Stimulated activated CD8-positive, alpha-beta memory T cell treated with anti-CD3 and anti-CD28 coated beads, Interleukin-4, amount 100 ng/mL, for 1 hour (primary cell): ENCODE measurements at places on chromosomes 7 and 10.

- DNase-seq = no peak
These were observed 121.9 kb downstream of the FAM107B start for GRCh38 chr10:14652816-14653215.

DNA sequence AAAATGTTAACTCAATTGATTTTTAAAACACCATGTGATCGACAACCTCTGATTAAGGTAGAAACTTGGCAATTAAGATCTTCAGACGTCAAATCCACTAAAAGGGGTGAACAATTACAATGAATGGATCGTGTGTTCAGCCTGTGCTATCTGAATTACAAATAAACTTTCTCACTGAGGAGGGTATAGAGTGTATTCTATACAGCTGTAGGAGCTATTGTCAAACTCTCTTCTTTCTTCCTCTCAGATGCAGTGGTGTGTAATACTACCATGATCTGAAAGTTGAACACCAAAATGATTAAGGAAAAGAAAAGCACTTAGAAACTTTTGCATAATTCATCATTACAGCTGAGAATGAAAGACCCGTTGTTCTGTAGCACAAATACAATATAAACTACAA lies 32.2 kb upstream of the MACC1 start:
- no peak for DNase-seq

- no peak for DNase-seq
These were observed 138.6 kb upstream of the AKR1E2 start for GRCh38 chr10:4687397-4687796.

GRCh38 chr10:30098629-30099028 lies 39.2 kb upstream of the JCAD start:
- DNase-seq = no peak

DNA sequence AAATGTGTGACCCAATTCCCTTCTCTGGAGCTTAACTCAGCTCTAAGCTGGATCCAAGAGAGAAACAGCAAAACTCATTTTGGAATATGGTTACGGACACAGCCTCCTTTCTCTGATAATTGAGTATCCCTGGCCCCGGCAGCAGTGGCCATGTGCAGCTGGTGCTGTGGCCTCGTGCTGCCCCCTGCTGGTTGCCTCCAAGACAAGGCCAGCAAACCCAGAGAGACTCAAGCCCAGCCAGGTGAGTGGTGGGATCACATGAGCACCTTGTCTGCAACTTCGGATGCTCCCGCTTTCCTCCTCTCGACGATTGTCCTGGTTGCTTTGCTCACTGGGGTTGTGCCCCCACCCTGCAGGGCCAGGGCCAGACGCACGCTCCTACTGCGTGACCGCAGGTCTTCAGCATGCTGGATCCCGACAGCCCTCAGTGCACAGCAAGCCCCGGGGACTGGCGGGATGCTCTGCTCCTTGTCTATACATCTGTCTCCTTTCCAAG lies 19.4 kb downstream of the SFTPD start:
- peak; percentile 31 for DNase-seq

DNA sequence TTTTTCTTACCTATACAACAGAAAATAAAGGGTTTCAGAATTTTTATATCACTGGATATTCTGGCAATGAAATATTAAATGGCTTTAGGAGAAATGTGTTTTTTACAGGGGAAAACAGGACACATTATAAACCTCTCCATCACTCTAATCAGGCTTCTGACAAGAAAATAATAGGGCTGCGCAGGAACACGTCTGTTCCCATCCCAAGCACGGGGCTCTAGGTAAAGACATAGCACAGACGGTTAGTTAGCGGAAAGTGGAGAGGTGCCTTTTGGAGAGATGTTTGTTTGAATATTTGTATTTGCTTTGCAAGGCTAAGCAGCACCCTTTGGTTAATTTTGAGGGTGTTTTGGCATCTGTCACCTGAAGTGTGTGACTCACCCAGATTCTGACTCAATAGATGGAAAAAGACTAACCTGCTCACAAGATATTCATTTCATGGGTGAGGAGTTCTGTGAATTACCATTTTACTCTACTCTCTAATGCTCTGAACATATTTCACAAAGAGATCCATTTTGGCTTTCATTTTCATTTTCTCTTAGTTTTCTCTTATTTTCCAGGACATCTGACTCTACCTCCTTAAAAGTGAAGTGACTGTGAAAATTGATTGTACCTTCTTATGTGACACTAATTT lies 174.5 kb upstream of the AKR1E2 start:
- DNase-seq = no peak

DNA sequence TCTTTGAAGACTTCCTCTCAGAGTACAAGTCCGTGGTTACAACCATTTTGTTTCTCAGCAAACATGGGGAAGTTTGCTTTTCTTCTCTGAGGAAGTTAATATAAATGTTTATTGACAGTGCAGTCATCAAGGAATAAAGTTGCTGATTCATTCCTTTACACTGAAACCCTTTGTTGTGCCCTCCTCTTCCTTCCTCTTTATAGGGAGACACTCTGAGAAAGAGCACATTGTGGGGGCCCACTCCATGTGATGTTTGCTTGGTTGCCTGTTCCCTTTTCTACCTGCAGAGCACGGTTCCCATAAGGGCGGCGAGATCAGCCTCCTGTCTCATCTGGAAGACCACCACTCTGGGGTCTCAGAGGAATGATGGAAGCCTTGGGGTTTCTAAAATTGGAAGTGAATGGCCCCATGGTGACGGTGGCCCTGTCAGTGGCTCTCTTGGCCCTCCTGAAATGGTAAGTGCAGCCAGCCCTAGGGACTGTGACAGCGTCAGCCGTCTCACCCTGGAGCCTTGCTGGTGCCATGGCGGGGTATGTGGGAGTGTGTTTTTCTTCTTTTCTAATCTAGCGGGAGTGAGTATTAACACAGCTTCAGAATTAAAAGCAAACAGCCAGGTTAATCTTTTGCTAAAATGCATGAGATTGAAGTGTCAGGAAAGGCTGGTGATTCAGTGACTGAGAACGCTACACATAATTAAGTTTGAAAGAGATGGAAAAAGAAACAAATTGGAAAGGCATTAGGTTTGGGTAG lies at the start of gene TBXAS1:
TSS of gene TBXAS1 (plus strand) at position 240 of the 750 bp plus-strand sequence. CDS start at position 367, 127 bp downstream.
- no peak for DNase-seq

DNA sequence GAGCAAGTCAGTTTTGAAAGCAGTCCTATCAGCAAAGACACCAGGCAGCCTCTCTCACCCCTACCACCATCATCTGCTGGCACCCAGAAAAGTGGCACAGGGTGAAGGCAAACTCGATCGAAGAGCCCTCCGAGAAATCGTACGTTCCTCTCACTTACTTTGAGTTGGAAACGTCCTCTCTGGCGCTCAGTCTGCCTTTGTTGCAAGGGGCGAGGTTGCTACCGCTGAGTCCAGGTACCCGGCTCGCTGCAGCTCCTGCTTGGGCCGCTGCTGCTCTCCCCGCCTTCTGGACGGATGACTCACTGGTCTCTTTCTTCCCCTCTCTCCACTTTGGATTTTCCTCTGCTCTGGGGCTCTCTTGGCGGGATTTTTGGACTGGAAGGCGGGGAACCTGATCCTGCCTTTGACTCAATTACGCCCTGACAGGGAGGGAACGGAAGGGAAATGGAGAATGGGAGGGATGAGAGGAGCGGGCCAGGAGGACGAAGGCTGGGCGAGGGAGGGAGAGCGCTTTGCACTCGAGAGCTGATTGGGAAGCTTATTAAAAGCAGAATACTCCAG lies at the start of gene PTN:
TSS of gene PTN (minus strand) at position 453 of the 561 bp plus-strand sequence. CDS start 88,760 bp downstream, outside the sequence.
- DNase-seq = no peak

GRCh38 chr7:77444123-77444522 lies 28.0 kb upstream of the GSAP start:
- no peak for DNase-seq

- DNase-seq = no peak
These were observed 148.8 kb upstream of the NRP1 start for GRCh38 chr10:33483124-33483815.

DNA sequence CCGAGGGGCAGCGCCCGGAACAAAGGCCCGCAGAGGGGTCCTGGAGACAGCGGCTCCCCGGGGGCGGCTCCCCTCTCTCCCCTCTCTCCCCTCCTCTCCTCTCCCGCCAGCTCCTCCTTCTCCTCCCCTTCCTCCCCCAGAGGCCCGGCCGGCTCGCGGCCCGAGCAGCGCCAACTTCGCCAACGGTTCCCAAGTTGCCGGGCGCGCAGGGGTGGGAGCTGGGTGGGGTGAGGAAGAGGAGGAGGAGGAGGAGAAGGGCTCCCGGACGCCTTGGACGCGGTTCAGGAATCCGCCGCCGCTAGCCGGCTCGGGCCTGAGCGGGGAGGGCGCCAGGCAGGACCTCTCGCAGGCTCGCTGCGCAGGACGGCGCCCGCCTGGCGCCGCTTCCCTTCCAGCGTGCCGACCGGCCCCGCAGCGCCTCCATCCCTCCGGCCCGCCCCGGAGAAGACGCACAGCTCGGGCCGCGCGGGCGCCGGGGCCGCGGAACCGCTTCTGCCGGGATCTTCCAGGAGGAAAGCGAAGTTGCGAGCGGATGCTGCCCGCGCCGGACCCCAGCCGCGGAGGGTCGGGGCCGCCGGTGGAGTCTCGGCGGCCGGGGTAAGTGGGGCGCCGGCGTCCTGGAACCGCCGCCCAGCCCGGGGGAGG lies at the start of gene CHST3:
TSS of gene CHST3 (plus strand) at position 298 of the 645 bp plus-strand sequence. CDS start 41,448 bp downstream, outside the sequence.
- no peak for DNase-seq

DNA sequence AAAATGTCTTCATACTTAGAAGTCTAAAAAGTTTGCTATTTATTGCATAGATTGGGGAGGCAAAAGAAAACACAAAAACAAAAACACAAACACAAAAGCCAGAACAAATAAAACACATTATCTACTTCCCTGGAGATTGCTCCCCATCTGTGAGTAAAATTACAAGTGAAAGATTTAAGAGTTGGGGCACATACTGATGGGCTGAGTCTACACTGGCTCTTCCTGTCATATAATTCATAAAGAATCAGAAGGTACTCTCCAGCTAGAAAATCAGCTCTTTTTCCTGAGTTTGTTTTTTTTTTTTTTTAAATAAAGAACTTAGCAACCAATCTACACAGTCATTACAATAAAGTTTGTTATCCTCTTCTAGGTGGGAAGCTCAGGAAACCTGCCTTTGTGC lies 192.4 kb upstream of the LRRN3 start:
- no peak for DNase-seq

DNA sequence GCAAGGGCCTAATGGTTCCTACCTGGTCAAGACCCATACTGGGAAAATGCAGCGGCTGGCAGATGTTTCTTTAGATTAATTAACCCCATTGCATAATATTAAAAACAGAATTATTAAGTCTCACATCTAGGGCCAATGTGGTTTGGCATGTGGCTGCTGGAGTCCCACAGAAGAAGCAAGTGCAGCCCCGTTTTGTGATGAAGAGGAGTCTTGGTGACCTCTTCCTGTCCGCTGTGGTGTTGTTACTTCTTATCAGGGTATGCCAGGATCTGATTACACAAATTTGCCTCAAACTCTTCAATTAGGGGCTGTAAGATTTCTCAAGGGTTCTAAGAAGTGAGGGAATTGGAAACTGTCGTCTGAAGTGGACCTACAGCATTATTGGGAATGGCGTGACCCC lies 240.3 kb downstream of the SEC23IP start:
- no peak for DNase-seq

- no peak for DNase-seq
These were observed 12.9 kb upstream of the CDK6 start for GRCh38 chr7:92849322-92849721.

GRCh38 chr10:507355-507699 lies 182.1 kb downstream of the DIP2C start:
- no peak for DNase-seq

- no peak for DNase-seq
These were observed 937.1 kb downstream of the REEP3 start for GRCh38 chr10:64458306-64458705.

GRCh38 chr10:63611078-63611477 lies 89.9 kb downstream of the REEP3 start:
- no peak for DNase-seq

DNA sequence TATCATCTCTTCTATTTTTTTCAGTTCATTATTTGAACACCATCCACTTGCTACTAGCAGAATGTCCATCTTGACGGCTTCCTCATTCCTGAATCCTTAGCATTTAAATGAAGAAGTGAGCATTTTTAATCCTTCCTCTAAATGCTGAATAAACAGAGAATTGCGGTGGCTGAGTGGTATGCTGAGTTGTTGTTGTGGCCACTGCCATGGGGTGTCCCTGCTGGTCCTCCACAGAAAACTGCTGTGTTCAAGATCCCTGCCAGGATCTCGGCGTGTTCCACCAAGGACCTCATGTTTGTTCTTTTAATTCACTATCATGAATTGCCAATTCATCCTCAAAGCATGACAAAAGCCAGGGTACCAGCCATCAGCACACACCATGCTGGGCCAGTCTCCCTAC lies 48.9 kb upstream of the HABP2 start:
- DNase-seq = no peak

GRCh38 chr10:122292376-122292775 lies 21.3 kb downstream of the BTBD16 start:
- DNase-seq = no peak

DNA sequence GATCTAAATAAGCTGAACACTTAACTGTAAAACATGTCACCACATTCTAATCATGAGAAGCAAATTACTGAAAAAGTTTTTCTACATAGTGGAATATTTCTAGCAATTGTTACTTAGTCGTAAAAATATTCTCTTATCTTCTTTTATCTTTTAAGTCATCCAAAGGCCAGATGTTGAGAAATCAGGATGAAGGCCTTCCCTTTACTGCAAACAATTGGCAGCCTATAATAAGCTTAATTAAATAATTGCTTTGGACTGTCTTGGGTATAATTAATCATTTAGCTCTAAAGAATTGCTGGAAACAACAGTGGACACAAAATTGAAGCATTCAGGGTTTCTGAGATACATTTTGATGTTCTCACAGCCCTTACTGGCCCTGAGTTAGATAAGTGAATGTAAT lies 226.5 kb downstream of the FANK1 start:
- DNase-seq = no peak

- no peak for DNase-seq
These were observed 27.6 kb downstream of the SLC35G1 start for GRCh38 chr10:93921338-93921737.

DNA sequence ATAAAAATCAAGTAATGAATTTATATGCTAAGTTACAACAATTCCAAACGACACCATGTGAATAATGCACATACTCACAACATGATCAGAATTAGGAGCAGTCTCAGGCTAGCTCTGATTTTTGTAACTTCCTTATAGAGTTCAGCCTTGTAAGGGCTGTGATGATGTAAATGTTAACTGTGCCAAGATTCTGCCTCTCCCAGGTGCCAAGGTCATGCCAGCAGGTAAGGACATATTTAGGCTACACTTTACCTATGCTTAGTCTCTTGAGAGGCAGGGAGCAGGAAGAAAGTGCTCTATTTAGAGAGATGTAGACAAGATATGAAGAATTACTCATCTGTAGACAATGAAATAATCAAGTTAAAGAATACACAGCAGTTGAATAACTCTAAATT lies 53.6 kb upstream of the AGR3 start:
- no peak for DNase-seq

- no peak for DNase-seq
These were observed 58.1 kb upstream of the ST8SIA6 start for GRCh38 chr10:17512341-17513001.

- no peak for DNase-seq
These were observed 3.2 kb downstream of the HPSE2 start for GRCh38 chr10:99232360-99232999.

DNA sequence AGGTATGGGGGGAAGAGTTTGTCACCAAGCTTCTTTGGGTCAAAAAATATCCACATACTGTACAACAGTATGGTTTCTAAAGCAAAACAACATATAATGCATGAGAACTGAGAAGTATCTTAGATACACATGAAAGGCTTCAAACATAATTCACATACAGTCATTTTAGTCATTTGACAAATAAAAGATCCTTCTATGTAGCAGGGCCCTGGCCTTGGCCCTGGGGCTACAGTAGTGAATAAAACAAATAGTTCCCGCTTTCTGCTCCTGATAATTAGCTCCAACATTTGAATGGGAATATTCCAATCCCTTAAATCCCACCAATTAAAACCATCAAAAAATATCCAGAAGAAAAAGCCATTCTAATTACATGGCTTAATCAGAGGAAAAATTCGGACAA lies 51.3 kb downstream of the MALSU1 start:
- no peak for DNase-seq
